ENCODE measurements at places on chromosomes 1 and 21. TPM values are rescaled to one million over a fixed set of nuclear protein-coding genes. Genes with fewer than 3 reads are reported as not detected.

DNA sequence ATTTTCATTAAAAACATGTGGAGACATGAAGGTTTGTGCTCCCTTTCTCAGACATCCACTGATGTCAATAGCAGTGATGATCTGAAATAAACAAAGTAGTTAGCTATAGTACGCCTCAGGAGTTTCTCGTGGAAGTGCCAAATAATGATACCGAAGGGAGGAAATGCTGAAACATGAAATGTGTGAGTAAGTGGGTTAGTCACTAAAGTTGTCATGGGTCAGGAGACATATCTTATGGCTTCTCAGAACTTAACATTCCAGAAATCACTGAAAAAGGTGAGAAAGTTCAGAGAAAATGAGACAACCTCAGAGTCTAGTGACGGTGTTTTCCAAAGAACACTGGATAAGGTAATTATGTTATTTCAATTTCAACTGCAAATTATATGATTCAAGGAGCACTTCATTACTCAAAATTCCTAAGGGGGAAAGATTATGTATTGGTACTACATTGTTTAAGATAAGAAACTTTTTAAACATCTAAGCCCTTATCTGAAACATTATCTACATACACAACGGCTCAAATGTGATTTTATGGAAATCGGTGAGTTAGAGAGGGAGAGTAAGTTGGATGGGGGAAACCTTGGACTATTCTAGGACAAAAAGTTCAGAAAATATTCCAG, 20.6 kb downstream of the NIBAN1 start:
- no peak for DNase-seq

DNA sequence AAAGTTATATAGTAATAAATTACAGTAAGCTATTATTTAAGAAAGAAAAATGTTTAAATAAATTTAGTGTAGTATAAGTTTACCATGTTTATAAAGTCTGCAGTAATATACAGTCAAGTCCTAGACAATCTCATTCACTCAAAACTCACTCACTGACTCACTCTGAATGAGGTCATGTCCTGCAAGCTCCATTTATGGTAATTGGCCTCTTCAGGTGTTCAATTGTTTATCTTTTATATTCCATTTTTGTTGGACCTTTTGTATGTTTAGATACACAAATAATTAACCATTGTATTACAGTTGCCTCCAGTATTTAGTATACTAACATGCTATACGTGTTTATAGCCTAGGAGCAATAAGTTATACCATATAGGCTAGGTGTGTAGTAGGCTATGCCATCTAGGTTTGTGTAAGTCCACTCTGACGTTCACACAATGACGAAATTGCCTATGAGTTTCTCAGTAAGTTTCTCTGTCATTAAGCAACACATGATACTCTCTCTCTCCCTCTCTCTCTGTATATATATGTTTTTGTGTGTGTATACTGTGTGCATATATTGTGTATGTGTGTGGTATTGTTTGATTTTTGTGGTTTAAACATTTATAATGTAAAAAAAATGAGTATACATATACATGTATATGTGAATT, 161.2 kb downstream of the NCAM2 start:
- DNase-seq: no peak

- no peak for DNase-seq
Observed at GRCh38 chr1:110890474-110891196, 17.7 kb downstream of the CD53 start.

Gene RNF186
- total RNA-seq: not detected

DNA sequence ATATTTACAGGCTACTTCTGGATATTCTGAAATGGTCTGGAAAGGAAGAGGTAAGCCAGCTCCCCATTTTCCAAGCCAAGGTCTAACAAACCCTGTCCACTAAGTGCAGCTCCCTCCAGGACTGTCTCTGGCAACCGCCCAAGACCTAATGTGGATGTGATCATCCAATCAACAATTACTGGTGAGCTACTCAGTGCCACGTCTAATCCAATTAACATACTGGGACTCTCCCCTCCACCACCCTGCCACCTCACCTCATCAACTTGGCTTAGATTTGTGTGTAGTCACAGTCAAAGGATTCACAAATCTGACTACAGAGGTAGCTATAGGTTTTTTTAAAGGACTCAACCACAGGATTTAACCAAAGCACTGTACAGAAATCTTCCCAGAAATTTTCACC, 25.4 kb upstream of the S100A7 start:
- DNase-seq: no peak

DNA sequence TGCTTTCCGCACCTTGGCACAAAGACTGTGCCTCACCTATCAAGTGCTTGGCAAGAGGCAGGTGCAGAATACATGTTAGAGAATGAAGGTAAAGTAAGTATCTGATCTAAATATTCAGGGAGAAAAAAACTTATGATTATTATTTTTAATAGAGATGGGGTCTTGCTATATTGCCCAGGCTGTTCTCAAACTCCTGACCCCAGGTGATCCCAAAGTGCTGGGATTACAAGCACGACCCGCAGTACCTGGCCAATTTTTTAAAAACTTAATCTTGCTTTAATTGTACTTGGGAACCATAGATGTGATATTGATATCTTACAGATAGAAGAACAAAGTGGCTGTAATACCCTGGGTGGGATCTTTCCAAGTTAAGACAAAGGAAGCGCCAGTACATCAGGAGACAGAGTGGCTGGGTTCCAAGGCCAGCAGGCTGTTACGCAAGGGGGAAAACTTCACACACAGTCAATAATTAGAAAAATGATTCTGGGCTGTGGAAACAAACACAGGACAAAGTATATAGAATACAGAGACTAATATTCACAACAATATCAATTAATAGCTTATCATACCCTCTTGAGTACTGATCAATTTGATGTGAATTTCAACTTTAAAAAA, 58.6 kb upstream of the ATP1A1 start:
- no peak for DNase-seq

- no peak for DNase-seq
Observed at GRCh38 chr1:156468693-156469345, 31.8 kb downstream of the MEF2D start.

Data from naive thymus-derived CD4-positive, alpha-beta T cell (primary cell).